ENCODE measurements at places on chromosomes 5 and 9.
A peak's percentile ranks its signal among the peaks of the same experiment; 100 is the strongest.

DNA sequence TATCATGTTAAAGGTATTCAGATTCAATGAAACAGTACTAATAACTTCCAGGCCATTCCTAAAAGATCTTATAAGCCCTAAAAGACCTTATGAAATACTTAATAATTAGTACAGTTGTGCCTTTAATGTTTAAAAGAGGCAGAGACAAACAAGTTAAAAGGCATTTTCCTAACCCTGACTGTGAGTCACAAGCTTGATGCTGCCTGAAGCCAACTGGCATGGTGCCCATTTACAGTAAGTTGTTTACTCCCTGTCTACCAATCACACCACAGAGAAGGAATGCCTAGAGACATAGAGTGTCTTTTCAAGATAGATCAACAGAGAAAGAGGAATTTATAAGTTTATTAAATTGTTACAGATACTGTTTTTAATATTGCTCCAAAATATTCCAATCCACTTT, 47.8 kb downstream of the NR3C1 start:
- DNase-seq, result peak; percentile 36

DNA sequence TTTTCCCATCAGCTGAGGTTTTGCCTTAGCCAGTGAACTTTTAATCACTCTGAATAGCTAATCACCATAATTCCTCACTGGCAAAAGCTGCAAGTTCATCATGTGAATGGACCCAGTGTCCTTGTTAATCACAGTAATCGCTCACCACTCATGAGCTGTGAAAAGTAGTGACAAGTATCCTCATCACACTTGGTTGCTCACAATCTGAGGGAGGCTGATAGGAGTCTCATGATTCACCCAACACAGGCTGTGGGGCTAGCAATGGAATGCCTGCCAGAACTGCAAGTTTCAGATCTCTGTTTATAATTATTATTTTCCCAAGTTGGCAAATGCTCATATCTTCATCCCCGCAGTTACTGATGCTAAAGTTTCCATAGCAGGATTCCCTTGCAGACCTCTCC, 467.2 kb downstream of the KIF4B start:
- no peak for DNase-seq

GRCh38 chr9:92507496-92507895, 25.2 kb upstream of the ASPN start:
- DNase-seq, result no peak

GRCh38 chr5:99763021-99763774, 772.0 kb upstream of the FAM174A start:
- DNase-seq, result no peak

GRCh38 chr5:173234129-173234790, 746 bp downstream of the NKX2-5 start:
- no peak for DNase-seq

DNA sequence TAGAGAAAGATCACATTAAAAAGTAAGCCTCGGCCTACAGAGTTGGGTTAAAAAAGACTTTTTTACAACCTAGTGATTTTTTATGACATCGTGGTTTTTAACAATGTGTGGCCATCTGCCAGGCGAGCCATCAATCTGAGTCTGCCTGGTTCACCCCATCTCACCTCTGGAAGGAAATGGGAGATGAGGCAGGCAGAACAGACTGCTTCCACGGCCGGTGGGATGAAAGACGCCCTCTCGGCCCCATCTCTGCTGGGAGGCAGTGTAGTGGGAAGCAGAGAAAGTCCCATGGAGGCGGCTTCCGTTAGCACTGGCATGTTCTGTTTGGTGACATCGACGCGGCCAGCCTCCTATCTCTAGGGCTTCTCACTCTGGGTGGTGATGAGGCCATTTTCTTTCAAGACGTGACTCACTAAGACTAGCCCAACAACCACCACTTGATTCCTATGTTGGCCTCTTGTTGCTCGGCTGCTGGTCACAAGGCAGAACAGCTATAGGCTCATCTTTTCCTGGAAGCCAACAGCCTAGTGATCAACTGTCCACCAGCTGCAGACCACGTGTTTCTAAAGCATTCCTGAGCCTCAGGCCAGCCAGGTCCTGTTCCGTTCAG, 132.4 kb upstream of the OTULINL start:
- no peak for DNase-seq

DNA sequence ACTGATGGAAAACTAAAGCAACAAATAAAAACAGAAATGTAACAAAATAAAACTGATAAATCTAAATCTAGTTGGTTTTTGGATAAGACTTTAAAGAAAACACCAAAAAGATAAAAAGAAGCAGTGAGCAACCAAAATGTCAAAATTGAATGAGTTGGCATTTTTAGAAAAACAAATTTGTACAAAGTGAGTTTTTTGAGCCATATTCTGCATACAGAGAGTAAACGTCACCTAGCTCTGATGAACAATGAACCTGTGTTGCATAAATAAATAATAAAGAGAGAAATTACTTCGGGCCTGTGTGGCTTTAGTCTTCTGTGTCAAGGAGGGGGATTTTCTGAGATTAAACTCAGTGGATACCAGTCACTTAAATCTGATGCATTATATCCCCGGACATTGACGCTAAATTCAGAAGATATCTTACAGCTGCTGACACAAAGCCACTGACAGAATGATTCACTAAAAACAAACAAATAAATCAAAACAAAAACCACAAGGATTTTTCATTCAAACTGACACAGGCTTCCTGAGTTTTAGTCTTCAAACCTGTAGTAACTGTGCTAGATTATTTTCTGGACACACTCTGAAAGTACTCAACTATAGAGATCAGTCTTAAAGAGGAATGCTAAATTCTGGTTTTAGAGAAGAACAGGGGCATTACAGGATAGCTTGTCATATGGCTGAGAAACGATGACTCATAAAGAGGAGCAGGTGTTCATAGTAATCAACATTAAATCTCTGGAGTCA, 403.5 kb upstream of the ST8SIA4 start:
- DNase-seq, result no peak

GRCh38 chr5:177018341-177018740, 4.2 kb upstream of the ZNF346 start:
- no peak for DNase-seq

- no peak for DNase-seq
Observed at GRCh38 chr9:129323376-129323998, 145.4 kb upstream of the IER5L start.

DNA sequence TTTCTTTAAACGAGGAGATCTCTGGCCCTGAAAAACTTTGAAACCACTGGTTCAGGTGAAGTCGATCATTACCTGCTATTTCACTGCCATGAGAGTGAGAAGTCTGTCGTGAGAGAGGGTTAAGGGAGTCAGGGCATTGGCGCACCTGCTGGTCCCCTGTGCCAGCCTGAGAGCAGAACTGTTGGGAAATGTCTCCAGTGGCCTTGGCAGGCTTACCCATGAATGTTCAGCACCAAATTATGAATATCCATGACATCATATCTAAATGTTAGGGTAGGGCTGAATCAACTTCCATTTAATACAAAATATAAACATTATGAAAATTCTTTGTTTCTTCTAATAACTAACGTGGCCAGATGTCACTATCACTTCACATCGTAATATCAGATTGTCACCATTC, 379.3 kb downstream of the KDM4C start:
- DNase-seq, result no peak

DNA sequence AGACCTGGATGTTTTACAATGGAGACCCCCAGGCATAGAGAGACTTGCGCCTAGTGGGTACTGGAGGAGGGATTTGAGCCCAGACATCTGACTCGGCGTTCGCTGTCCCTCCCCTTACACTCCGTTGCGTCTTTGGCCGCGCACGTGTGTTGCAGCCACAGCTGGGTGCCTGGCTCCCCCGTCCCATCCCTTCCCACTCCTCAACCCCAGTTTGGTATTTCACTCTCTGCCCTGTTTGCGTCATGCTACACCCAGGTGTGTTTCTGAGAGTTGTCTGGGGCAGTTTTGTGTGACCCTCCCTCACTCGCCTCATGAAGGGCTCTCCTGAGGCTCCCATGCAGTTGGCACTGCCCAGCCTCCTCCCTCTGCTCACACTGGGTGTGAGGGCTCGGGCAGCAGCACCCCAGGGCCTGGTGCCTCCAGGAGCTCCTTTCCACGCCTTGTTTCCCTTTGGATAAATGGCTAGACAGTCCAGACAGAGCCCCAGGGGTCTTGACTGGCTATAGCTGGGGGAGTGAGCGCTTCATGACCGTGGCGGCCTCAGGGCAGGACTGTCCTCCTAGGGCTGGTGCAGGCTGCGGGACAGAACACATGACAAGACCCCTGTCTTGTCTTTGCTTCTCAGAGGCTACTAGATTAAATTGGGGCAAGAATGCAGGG, 13.6 kb downstream of the TCF7 start:
- no peak for DNase-seq

DNA sequence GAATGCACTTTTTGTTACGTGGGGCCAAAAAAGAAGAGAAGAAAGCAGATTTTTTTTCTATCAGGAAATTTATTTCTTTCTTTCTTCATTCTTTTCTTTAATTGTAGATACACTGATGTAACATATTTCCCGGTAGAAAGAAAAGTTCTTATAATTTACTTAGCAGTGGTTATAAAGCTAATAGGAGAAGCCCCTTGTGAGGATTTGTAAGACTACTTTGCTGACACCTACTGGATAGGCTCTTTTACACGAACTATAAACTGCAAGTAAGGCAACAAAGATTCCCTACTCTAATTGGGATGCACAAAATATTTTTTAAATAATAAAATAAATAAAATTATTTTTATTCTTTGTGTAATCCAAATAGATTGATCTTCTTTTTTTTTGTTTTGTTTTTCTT, 284.4 kb downstream of the DNAH5 start:
- no peak for DNase-seq

GRCh38 chr5:129356846-129357245, 103.3 kb upstream of the ADAMTS19 start:
- no peak for DNase-seq

GRCh38 chr9:70123695-70124094, 80.0 kb downstream of the MAMDC2 start:
- DNase-seq, result no peak

- no peak for DNase-seq
Observed at GRCh38 chr9:131051592-131052517, 42.9 kb downstream of the LAMC3 start.

GRCh38 chr9:86659413-86660046, 287.8 kb downstream of the GAS1 start:
- DNase-seq, result no peak

- no peak for DNase-seq
Observed at GRCh38 chr5:38938424-38938823, 92.6 kb downstream of the OSMR start.

GRCh38 chr5:150119421-150120061, 33.2 kb upstream of the CSF1R start:
- DNase-seq, result no peak

DNA sequence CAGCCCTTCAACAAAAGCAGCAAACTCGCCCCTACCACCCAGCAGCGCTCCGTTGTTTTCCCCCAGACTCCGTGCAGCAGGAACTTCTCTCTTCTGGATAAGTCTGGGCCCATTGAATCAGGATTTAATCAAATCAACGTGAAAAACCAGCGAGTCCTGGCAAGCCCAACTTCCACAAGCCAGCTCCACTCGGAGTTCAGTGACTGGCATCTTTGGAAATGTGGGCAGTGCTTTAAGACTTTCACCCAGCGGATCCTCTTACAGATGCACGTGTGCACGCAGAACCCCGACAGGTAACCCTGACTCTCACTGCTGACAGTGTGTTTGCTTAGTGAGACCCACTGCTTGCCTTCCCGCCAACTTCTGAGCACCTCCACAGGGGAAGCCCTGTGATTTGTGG, 81.8 kb downstream of the PRDM6 start:
- no peak for DNase-seq

DNA sequence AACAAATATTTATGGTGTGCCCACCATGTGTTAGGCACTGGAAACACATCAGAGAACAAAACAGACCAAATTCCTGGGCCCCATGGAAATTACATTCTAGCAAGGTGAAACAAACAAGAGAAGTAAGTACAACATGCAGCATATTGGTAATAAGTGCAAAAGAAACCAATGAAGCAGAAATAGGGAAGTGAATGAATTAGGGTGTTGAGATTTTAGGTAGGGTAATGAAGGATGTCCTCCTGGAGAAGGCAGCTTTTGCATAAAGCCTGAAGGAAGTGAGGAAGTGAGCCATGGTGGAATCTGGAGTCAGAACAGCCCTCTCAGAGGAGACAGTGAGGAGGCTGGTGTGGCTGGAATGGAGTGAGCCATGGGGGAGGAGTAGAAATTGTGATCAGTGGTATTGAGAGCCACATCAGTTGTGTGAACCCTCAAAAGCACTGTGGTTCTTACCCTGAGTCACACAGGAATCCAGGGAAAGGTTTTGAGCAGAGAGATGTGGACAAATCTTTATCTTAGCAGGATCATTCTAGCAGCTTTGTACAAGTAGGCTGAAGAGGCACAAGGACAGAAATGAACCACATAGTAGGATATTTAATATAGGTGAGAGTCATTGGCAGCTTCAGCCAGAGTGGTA, 52.7 kb upstream of the ARL15 start:
- DNase-seq, result no peak

DNA sequence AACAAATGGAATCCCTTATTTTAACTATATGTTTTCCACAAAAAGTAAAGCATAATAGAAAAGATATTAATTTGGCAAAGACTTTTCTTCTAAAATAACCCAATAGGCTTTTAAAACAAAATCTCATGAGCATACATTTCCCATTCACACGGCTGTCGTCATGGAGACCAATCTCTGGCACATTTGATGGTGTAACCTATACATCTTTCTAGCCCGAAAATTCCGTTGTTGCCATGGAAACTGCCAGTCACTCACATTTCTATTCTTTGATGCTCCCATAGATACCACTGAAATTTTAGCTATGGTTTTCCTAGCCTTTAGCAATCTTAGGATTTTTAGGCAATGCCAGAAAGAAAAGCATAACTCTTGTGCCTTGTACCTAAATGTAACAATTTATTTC, 262.9 kb upstream of the TRPM3 start:
- DNase-seq, result no peak

GRCh38 chr5:134122530-134122929, 8.0 kb downstream of the TCF7 start:
- DNase-seq, result no peak

- DNase-seq, result no peak
Observed at GRCh38 chr5:153558957-153559356, 68.5 kb downstream of the GRIA1 start.

DNA sequence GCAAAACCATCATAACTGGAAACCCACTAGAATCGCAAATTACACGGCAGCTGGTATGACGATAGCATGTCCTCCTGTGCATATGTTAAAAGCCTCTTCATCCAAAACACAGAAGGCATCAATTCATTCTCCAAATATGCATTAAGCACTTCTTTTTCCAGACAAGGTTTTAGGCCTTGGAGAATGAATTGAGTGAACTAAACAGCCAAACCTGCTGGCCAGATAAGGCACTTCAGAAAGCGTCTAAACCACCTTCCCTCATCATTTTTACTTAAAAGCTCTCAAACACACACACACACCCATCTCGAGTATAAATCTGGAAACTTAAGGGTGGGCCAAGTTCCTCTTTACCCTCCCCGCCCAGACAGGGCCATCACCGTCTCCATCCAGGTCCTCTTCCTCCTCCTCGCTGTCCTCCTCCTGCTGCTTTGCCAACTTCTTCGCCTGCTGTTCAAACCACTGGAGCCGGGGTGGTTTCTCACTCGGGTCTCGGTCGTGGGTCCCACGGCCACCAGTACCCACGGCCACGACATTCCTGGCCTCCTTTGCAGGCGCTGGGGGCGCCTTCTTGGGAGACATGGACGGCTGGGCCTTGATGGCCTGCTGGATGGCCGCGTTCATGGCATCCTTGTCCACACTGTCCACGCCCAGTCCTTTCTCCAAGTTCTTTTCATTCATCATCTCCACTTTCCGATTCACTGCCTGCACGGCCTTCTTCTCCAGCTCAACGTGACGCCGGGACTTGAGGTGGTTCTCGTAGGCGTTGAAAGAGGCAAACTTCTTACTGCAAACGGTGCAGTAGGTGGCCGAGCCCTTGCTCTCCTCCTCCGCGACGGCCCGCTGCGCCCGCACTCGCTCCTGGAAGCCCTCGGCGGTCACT, 696 bp downstream of the ZNF622 start:
- DNase-seq, result no peak

All from HEK293T (cell line).